ENCODE measurements at places on chromosomes 11 and 22.

- H3K4me3 ChIP-seq: no peak overlapping the region
- no peaks in the 10 kb centered on the region for H3K27me3 ChIP-seq
- H3K4me1 ChIP-seq: no peaks in the 10 kb centered on the region
- no peak for DNase-seq
- H3K27ac ChIP-seq: no peak overlapping the region
- no peaks in the 10 kb centered on the region for H3K36me3 ChIP-seq
These were observed 2082.7 kb upstream of the RAG2 start for GRCh38 chr11:38680746-38681145.

GRCh38 chr11:78981153-78981552 lies 406.5 kb upstream of the NARS2 start:
- no peak for DNase-seq
- no peak overlapping the region for H3K27ac ChIP-seq
- H3K27me3 ChIP-seq: no peaks in the 10 kb centered on the region
- H3K4me1 ChIP-seq: no peaks in the 10 kb centered on the region

DNA sequence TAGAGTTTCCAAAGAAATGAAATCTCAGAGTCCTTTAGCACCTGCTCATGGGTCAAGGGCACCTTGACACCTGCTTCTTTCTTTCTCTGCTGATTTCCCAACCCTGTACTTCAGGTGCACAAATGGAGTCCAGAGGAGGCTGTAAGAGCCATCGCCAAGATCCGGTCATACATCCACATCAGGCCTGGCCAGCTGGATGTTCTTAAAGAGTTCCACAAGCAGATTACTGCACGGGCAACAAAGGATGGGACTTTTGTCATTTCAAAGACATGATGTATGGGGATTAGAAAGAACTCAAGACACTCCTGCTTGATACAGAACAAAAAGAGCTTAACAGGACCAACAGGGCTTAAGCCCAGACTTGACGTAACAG lies 5.9 kb downstream of the PTPMT1 start:
- no peaks in the 10 kb centered on the region for H3K27me3 ChIP-seq
- 0 out of 2 replicates have a peak, but pooled peaks cover 4% of the 10 kb centered on the region for H3K4me1 ChIP-seq
- H3K27ac ChIP-seq: no peak overlapping the region
- H3K4me3 ChIP-seq: no peak overlapping the region
- peaks cover 4% of the 10 kb centered on the region for H3K36me3 ChIP-seq
- DNase-seq: no peak

DNA sequence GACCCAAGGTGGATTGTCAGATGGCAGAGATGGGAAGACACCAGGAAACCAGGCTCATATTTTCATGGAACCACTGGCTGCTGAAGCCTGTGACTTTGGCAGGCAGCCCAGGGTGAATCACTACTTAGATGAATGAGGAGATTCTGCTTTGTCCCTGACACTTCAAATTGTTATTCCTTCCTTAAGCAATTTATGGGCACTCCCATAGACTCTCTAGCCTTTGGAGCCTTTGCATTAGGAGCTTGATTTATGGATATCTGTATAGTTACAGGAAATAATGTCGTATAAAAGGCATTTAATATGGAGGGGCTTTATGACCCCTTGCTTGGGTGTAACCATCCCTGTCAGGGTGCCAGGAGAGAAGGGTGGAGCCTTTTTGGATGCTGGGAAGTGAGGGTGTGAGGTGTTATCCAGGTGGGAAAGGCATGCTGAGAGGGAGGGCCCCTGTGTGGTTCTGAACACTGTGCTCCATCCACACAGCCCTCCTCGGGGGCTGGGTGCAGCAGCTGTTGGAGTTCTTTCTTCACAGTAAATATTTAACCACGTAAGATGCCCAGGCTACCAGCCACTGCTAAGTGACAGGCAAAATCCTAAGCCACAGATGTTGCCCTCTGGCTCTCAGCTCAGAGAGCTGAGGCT lies 35.3 kb downstream of the IL18 start:
- no peaks in the 10 kb centered on the region for H3K27me3 ChIP-seq
- H3K4me3 ChIP-seq: no peak overlapping the region
- peaks cover 23% of the 10 kb centered on the region for H3K4me1 ChIP-seq
- H3K27ac ChIP-seq: no peak overlapping the region
- no peaks in the 10 kb centered on the region for H3K36me3 ChIP-seq

DNA sequence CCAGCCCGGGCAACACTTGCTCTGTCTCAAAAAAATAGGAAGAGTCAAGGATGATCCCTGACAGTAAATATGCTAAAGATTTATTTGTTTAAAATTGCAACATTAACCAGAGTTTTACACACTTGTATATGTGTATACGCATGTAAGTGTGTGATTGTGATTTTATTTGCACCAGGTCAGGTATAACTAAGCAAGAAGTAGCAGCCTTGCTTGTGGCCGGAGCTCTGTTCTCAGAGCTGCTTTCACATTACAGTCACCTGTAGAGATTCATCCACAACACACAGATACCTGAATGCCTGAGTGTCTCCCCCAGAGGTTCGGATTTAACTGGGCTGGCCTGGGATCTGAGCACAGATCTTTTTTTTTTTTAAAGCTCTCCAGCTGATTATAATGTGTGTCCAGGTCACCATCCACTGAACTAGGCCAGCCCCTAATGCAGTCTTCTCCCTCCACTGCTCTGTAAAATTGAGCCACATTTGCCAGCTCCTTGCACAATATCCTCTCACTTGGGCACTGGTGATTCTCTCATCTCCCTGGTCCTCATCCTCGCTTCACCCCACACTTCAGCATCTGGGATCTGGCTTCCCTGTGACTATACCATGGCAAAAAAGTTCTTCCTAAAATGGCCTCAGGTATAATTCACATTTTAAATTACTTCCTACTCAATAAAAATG lies 48.3 kb downstream of the LIF start:
- peaks cover 12% of the 10 kb centered on the region for H3K4me1 ChIP-seq
- no peaks in the 10 kb centered on the region for H3K27me3 ChIP-seq
- no peak overlapping the region for H3K27ac ChIP-seq
- no peaks in the 10 kb centered on the region for H3K36me3 ChIP-seq
- H3K4me3 ChIP-seq: no peak overlapping the region

DNA sequence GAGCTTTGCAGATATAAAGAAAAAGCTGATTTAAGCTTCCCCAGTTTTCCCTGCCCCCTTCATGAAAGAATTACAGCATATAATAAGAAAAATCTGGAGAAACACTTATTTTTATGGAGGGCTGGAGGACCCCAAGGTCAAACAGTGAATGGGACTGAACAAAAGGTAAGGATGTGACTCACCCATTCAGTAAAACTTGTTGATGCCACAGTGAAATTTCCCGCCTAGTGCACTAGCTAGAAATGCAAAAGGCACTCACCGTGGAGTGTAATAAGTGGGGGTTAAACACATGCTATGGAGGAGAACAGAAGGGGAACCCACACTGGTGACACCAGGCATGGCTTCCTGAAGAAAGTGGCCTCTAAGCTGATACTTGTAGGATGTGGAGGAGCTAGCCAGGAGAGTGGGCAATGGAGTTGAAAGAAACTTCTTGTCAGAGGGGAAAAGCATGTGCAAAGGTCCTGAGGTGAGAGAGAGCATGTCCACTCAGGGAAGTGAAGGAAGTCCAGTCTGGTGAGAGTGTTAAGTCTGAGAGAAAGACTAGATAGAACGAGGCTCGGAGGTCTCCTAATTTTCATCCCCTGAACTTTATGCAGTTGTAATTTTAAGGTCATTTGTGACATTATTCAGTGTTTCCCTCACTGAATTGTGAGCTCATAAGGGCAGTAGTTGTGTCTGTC lies 77.1 kb downstream of the MIAT start:
- no peaks in the 10 kb centered on the region for H3K36me3 ChIP-seq
- DNase-seq: no peak
- H3K27ac ChIP-seq: no peak overlapping the region

- no peaks in the 10 kb centered on the region for H3K27me3 ChIP-seq
- H3K4me3 ChIP-seq: no peak overlapping the region
- no peaks in the 10 kb centered on the region for H3K4me1 ChIP-seq
These were observed 14.4 kb downstream of the C22orf42 start for GRCh38 chr22:32144496-32145274.

- no peaks in the 10 kb centered on the region for H3K36me3 ChIP-seq
- no peaks in the 10 kb centered on the region for H3K4me1 ChIP-seq
- no peak for DNase-seq
- H3K4me3 ChIP-seq: no peak overlapping the region
- no peaks in the 10 kb centered on the region for H3K27me3 ChIP-seq
These were observed 26.1 kb downstream of the SLC22A9 start for GRCh38 chr11:63395697-63396096.

DNA sequence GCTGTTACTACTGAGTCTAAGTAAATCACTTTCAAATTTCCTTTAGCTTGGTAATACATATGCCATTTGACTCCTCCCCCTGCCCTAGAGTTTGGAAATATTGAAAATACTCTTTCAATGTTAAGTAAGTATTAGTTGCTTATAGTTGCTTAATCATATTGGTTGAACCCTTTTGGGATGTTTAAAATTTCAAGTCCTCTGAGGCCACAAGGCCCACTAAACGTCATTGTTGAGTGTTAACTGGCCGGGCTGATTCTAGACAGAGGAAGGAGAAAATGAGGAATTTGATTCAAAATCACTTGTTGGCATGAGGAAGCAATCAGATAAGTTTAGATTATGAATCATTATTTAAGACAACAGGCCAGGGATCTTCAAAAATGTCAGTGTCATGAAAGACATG lies 8.5 kb downstream of the NAV2 start:
- no peaks in the 10 kb centered on the region for H3K27me3 ChIP-seq
- no peak overlapping the region for H3K4me3 ChIP-seq
- no peak overlapping the region for H3K27ac ChIP-seq
- no peaks in the 10 kb centered on the region for H3K36me3 ChIP-seq

- no peaks in the 10 kb centered on the region for H3K36me3 ChIP-seq
- DNase-seq: peak; percentile 16
- H3K27me3 ChIP-seq: 0 out of 2 replicates have a peak, but pooled peaks cover 3% of the 10 kb centered on the region
- H3K4me3 ChIP-seq: peak overlapping the region; percentile 64
- peaks cover 12% of the 10 kb centered on the region for H3K4me1 ChIP-seq
These were observed 86.6 kb upstream of the ARHGAP32 start for GRCh38 chr11:129278586-129279319.
